Fibroblast of gingiva (primary cell): ENCODE measurements at places on chromosomes 11 and 22.

- DNase-seq = no peak
Observed at GRCh38 chr11:9762531-9762930, 98.7 kb downstream of the SWAP70 start.

DNA sequence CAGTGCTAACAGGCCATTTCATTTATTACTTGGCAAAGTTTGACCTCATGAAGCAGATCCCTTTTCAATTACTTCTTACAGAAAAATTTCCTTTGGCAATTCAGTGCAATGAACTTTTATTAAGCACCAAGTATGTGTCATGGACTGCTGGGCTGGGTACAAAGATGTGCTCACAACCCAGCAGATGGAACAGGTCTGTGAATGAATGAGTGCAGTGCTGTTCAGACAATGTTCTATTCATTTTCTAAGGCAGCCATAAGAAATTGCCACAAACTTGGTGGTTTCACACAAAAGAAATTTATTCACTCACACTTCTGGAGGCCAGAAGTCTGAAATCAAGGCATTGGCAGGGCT lies 428.5 kb downstream of the SOX6 start:
- no peak for DNase-seq

DNA sequence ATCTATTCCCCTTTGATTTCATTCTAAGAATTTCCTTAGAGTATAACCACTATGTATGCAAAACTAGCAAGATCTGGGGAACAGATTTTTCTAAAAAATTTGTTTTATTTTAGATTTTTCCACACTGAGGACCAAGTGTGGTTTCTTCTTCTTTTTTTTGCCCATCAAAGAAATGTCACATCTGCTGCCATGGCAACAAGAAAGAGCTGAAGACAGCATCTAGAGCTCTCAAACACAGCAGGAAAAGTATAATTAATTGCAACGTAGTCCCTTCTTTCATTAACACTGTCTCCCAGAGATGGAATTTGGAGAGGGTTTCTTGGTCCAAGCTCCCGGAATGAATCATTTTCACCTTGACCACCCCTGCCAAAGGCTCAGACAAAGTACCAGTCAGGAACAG lies 256.7 kb upstream of the CCDC90B start:
- DNase-seq = no peak

DNA sequence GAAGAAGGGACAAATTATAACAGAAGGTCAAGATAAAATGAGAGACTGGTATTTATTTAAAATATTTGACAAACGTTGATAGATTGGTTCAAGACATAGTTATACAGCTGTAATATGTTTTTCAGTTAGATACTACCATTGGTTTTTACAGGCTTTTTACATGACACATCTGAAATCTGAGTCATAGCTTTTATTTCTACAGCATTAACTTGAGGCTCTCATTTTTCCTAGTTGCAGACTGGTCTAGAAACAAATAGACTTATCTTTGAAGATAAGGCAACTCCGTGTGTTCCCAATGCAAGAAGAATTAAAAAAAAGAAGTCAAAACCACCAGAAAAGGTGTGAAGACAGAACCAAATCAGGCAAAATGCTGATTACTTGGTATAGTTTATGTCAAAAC lies 31.3 kb downstream of the CEP57 start:
- no peak for DNase-seq

DNA sequence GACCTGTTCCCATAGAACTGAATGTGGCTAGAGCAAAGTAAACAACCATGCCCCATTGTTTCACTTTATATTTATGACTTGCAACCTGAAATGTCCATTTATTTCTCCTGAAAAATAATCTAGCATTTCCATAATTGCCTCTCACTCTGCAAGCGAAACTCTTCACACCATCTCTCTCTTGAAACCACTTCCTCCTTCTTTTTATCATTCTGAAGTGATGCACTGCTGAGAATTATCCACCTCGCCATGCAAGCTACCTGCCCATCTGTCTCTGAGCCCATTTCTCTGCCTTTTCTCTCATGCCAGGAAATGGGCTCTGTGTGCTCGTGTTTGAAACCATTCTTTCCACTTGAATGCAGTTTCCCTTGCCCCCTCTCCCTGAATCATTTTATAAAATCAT lies 13.5 kb downstream of the MRGPRX3 start:
- DNase-seq = no peak

GRCh38 chr11:46741600-46742484 lies 22.8 kb downstream of the F2 start:
- DNase-seq = no peak

GRCh38 chr11:28767574-28767973 lies 659.4 kb downstream of the METTL15 start:
- DNase-seq = no peak
